ENCODE measurements at places on chromosomes 3 and 15.

GRCh38 chr3:162443376-162443775, 946.8 kb downstream of the OTOL1 start:
- no peak for DNase-seq

GRCh38 chr15:49036650-49037545, 9.3 kb downstream of the SECISBP2L start:
- peak; percentile 18 for DNase-seq

DNA sequence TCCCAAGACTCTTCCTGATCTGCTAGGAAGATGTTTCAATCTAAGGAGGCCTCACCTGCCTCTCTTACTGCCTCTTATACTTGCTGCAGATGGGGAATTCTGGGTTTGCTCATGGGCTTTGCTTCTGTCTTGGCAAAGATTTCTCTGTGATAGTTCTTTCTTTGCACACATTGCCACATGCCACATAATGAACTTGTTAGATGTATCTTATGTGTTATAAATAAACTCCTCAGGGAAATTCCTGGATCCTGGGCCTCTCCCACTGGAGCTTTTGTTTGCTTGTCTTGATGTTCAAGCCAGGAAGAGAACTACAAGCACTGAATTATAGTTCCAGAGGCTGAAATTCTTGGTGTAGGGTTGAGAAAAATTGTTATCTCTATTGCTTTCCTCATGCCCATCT, 12.2 kb downstream of the RTP1 start:
- no peak for DNase-seq

GRCh38 chr3:136196064-136196400, at the start of gene MSL2:
Gene MSL2, minus strand, starts transcription at chr3:136196335. Its CDS starts 1,222 bp downstream, at chr3:136195113.
- DNase-seq = no peak

- no peak for DNase-seq
These were observed 149.8 kb downstream of the SERPINI1 start for GRCh38 chr3:167885277-167885676.

GRCh38 chr3:44962621-44963393, 13.2 kb downstream of the ZDHHC3 start:
- DNase-seq = no peak

GRCh38 chr3:133805384-133805701, 272 bp upstream of the SRPRB start:
- no peak for DNase-seq

DNA sequence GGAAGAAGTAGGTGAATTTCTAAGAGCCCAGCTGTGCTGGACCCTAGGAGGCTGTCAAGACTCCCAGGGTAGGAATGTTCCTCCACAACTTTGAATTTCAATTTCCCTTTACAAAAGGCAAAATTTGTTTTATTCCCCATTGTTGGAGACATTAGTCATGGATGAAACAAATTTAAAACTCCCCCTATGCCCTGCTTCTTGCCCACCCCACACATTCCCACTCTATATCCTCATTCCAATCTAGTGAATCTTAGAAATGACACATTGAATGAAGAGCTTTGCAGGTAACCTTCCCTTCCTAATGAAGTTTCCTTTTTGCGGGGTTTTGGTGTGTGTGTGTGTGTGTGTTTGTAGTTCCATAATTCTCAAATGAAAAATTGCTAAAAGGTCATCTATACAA, 72.6 kb downstream of the CCNL1 start:
- DNase-seq = no peak

DNA sequence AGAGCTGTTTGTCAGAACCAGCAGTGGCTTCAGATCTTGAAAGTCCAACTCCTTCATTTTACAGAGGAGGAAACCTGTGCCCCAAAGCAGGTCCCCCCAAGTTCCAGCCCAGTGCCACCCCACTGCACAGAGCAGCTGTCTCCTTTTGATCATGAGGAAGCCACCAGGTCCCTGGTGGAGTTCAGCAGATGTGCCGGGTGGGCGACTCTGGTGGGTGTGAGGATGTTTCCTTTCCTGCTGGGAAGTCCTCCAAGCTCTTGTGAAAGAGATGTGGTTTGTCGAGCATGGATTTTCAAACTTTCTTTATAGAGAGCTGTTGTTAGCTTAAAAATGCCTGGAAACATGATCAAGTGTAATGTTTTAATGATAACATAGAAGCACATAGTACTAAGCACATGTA, 52.0 kb downstream of the SMAD3 start:
- no peak for DNase-seq

GRCh38 chr15:90955624-90956273, 1.1 kb downstream of the RCCD1 start:
- DNase-seq = no peak

GRCh38 chr3:112143689-112144088, 10.6 kb upstream of the GCSAM start:
- DNase-seq = no peak

- no peak for DNase-seq
These were observed 123.7 kb upstream of the MCTP2 start for GRCh38 chr15:94107652-94108051.
